ENCODE measurements at places on chromosomes 3 and 15. TPM values are rescaled to one million over a fixed set of nuclear protein-coding genes. Genes with fewer than 3 reads are reported as not detected.

DNA sequence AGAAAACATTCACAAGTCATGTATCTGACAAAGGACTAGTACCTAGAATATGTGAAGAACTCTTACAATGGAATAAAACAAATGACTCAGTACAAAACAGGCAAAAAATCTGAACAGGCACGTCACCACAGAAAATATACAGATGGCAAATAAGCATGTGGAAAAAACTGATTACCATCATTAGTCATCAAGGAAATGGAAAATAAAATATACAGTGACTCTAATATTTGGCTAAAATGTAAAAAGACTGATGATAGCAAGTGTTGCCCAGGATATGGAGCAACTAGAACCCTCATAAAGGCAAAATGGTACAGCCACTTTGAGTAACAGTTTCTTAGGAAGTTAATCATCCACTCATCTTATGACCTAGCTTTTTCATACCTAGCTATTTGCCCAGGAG, 95.8 kb upstream of the ABHD17C start:
- no peak overlapping the region for H3K4me3 ChIP-seq
- no peaks in the 10 kb centered on the region for H3K36me3 ChIP-seq
- DNase-seq, result no peak
- no peaks in the 10 kb centered on the region for H3K27me3 ChIP-seq
- H3K4me1 ChIP-seq, result no peaks in the 10 kb centered on the region

DNA sequence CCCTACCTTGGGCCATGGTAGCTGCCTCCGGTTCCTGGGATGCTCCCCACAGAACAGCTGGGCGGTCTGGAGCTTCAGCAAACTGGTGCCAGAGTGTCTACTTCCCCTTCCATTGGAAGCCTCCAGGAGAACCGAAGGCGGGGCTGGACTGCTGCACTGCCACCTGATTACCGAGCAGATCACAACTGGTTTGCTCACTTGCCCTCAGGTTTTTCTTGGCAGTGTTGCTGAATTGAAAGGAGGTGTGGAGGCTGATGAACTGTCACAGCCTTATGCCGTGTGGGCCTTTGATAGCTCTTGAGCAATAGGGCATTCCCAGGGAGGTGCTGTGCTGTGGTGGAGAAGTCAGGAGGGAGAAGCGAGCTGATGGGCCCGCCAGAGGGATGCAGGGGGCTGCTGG, at the start of gene TGM5:
Gene TGM5, minus strand, starts transcription at position 95 of the 400 bp plus-strand sequence. Its CDS starts 79 bp downstream, at position 16.
- H3K4me1 ChIP-seq, result peaks cover 7% of the 10 kb centered on the region
- H3K4me3 ChIP-seq, result no peak within 1 kb of the TSS
- no peak for DNase-seq

- peaks cover 22% of the 10 kb centered on the region for H3K4me1 ChIP-seq
- H3K27ac ChIP-seq, result no peak overlapping the region
- H3K27me3 ChIP-seq, result no peaks in the 10 kb centered on the region
- no peaks in the 10 kb centered on the region for H3K36me3 ChIP-seq
Observed at GRCh38 chr3:97817965-97818364, 3.8 kb upstream of the CRYBG3 start.

DNA sequence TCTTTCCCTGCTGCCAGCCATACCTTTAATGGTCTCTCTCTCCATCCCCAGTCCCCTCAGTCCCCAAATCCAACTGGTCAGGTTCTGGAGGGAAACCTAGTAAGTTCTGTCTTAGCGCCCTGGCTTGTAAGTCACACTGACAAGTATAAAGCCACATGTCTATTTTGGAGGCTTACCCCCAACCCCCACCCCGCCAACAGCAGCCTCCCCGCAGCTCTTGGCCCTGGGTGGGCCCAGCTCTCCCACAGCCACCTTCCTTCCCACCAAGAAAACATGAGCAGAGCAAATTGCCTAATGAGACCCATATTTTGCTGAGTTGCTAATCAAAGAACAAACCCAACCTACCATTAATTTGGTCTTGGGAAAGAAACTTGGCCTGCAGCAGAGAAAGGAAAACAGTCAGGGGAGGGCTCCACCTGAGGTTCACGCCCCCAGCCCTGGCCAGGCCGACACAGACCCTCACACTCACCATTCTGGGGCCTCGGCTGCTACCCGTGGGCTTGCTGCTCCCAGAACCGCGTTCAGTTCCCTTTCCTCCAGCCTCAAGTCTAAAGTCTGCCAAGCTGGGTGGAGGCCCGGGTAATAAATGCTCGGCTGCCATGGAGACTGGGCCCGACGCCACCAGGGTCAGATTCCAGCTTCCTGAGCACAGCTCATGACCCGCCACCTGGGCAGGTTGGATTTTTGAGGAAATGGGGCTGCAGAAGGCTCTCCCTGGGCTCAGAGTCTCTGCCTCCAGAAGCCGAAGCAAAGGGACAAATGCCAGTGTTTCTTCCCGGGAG, at the start of gene CALML4:
Gene CALML4, minus strand, starts transcription at position 557 of the 782 bp plus-strand sequence. Its CDS starts 85 bp downstream, at position 472.
- DNase-seq, result no peak
- peaks cover 16% of the 10 kb centered on the region for H3K4me1 ChIP-seq
- no peak within 1 kb of the TSS for H3K27ac ChIP-seq
- H3K36me3 ChIP-seq, result no peaks in the 10 kb centered on the region
- no peak within 1 kb of the TSS for H3K4me3 ChIP-seq

DNA sequence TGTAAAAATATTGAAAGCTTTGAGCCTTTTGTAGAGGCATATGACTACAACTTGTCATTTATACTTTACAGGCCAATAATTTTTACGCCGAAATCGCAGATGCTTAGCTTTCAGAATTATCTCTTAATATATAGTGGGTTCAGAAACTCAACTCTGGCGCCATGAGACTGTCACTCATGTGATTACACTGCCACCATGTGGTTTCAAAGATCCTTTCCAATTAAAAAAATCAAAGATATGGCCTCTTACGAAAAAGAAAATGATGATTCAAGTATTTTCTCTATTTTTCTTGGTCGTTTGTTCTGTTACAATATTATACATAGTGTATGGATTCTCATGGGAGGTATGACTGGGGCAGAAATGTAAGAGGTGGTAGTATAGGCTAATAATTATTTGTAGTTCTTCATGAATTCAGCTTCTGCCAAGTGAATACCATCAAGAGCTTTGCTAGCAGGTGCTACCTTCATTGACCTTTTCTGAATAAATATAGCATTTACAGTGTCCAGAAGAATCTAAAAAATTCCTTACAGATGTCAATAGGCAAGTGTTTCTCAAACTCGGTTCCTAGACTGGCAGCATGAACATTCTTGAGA, 751.7 kb upstream of the GOLIM4 start:
- H3K27me3 ChIP-seq, result no peaks in the 10 kb centered on the region
- H3K4me1 ChIP-seq, result no peaks in the 10 kb centered on the region
- no peak overlapping the region for H3K27ac ChIP-seq
- no peak overlapping the region for H3K4me3 ChIP-seq
- no peaks in the 10 kb centered on the region for H3K36me3 ChIP-seq

- H3K27ac ChIP-seq, result no peak overlapping the region
- no peak for DNase-seq
- no peaks in the 10 kb centered on the region for H3K4me1 ChIP-seq
- H3K36me3 ChIP-seq, result no peaks in the 10 kb centered on the region
- no peak overlapping the region for H3K4me3 ChIP-seq
Observed at GRCh38 chr3:133259767-133260166, 140.1 kb upstream of the BFSP2 start.

DNA sequence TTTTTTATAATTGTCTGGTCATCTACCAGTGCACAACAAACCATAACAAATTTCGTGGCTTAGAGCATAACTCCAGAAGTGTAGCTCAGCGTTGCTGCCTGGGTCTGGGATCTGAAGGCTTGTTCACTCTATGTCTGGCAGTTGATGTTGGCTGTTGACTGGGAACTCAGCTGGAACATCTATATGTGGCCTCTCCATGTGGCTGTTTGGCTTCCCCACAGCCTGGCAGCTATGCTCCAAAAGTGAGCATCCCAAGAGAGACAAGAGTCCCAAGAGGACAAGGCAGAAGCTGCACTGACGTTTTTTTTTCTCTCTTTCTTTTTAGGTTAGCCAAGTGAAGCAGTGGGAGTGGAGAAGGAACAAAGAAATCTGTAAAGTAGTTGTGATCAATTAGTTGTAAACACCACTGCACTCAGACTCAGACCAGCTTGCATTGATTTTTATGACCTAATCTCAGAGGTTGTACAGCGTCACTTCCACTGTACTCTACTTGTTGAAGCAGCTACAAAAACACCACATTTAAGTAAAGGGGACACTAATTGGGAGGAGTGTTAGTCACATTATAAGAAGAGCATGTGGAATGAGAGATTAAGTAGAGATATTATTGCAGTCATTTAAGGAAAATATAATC, 2.5 kb upstream of the GPR176 start:
- DNase-seq, result no peak
- no peaks in the 10 kb centered on the region for H3K36me3 ChIP-seq
- peaks cover 17% of the 10 kb centered on the region for H3K27me3 ChIP-seq
- H3K27ac ChIP-seq, result no peak overlapping the region
- H3K4me1 ChIP-seq, result peaks cover 19% of the 10 kb centered on the region
- no peak overlapping the region for H3K4me3 ChIP-seq

GRCh38 chr3:28250999-28251398, 9.6 kb downstream of the CMC1 start:
- DNase-seq, result no peak
- no peak overlapping the region for H3K4me3 ChIP-seq
- peaks cover 51% of the 10 kb centered on the region for H3K4me1 ChIP-seq
- no peaks in the 10 kb centered on the region for H3K27me3 ChIP-seq

DNA sequence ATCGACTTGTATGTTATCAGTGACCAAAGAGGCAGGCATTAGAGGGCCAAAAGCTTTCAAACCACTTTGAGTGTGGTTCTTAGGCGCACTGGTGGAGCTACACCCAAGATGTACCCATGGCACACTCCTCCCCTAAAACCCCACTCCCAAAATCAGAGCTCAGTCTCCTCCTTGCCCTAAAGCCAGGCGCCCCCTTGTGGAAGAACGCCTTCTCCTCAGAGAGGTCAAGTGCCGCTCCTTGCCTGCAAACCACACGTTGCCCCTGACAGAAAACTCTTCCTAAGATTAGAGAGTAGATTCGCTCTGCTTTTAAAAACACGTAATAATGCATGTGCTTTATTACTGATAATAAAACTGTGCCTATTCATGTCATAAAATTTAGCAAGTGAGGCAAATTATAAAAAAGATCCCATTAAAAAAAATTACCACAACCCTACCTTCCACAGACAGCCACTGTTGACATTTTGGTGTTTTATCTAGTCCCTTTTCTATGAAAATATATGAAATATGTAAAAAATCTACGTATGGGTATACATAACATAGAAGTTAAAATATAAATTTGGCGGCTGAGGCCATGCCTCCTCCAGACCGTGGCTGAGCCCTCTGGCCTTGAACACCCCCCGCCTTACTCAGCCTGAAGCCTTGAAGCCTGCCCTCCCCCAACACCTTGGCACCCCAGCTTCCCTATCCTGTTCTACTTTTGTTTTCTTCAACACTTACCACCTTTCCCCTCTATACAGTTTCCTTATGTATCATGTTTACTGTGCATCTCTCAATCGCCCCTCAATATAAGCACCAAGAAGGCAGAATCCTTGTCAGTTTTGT, 33.5 kb downstream of the BCL2L10 start:
- peak; percentile 73 for DNase-seq
- H3K27me3 ChIP-seq, result no peaks in the 10 kb centered on the region
- no peaks in the 10 kb centered on the region for H3K4me1 ChIP-seq
- H3K27ac ChIP-seq, result no peak overlapping the region
- H3K4me3 ChIP-seq, result no peak overlapping the region

- H3K27ac ChIP-seq, result no peak overlapping the region
- H3K4me3 ChIP-seq, result no peak overlapping the region
- H3K27me3 ChIP-seq, result no peaks in the 10 kb centered on the region
- no peaks in the 10 kb centered on the region for H3K36me3 ChIP-seq
- H3K4me1 ChIP-seq, result no peaks in the 10 kb centered on the region
Observed at GRCh38 chr3:184765730-184766074, 46.3 kb upstream of the VPS8 start.

DNA sequence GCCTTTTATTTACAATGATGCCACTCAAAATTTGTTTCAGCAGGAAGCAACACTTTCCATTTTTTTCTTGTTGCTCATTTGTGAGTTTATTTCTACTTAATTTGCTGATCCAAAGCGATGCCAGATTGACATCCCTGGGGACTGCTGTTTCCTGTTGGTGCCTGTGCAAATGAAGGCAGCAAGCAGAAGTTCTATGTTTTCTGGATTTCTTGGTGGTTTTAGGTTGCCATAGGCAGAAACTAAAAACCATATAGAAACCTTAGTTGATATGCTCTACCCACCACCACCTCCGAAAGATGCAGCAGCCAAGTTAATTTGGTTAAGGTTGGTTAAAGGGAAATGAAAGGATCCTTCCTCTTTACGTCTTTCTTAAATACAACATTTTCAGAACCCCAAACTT, 356.2 kb downstream of the RBMS3 start:
- no peak for DNase-seq
- H3K27me3 ChIP-seq, result no peaks in the 10 kb centered on the region
- no peaks in the 10 kb centered on the region for H3K36me3 ChIP-seq
- no peak overlapping the region for H3K27ac ChIP-seq
- no peak overlapping the region for H3K4me3 ChIP-seq

DNA sequence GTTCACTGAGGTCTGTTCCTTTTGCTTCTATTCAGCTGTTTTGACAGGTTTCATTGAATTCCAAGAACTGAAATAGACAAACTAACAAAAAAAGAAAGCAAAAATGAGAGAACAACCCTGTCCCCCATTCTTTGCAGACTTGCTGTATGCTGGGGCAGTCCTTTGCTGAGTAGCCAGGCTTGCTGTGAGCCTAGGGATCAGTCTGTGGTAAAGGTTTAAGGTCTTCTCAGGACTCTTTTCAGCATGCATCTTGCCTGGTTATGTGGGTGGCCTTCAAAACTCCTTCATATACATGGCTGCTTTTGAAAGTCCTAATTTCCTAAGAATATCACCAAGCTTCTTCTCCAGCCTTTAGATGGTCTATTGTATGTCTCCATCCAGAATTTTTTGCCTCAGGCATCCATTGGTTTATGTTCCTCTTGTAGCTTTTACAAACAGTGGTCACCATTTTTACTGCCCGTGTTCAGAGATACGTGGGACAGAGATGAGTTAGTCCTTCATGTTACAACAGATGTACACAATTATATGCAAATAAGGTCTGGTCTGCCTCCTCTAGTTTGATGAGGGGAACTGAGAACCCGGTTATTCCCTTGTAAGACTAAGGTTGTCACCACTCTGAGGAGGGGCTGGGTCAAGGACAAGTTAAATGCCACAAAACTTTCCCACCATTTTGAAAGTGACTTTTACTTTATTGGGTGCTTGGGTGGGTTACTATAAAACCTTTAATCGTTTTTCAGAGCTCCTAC, 41.4 kb downstream of the SACM1L start:
- no peak overlapping the region for H3K4me3 ChIP-seq
- H3K27ac ChIP-seq, result no peak overlapping the region

- no peak overlapping the region for H3K4me3 ChIP-seq
- no peak for DNase-seq
- H3K27me3 ChIP-seq, result no peaks in the 10 kb centered on the region
- no peaks in the 10 kb centered on the region for H3K36me3 ChIP-seq
- no peak overlapping the region for H3K27ac ChIP-seq
Observed at GRCh38 chr15:48433226-48433886, 102.1 kb downstream of the DUT start.

GRCh38 chr3:69865925-69866679, 126.8 kb downstream of the MITF start:
- H3K4me3 ChIP-seq, result no peak overlapping the region
- H3K4me1 ChIP-seq, result no peaks in the 10 kb centered on the region
- no peaks in the 10 kb centered on the region for H3K27me3 ChIP-seq
- H3K36me3 ChIP-seq, result no peaks in the 10 kb centered on the region

The ZNF660 gene
- not detected for polyA plus RNA-seq

The TPRG1 gene
- 8.2 TPM for polyA plus RNA-seq

The ALPK3 gene
- polyA plus RNA-seq, result not detected

The KIF7 gene
- polyA plus RNA-seq, result not detected

The HIGD2B gene
- polyA plus RNA-seq, result not detected

The ITPKA gene
- polyA plus RNA-seq, result 0.23 TPM

The CHL1 gene
- not detected for polyA plus RNA-seq

The LRTM1 gene
- not detected for polyA plus RNA-seq

The ROPN1 gene
- polyA plus RNA-seq, result not detected

The TGM5 gene
- not detected for polyA plus RNA-seq
